ENCODE measurements at places on chromosomes 5 and 9. TPM values are rescaled to one million over a fixed set of nuclear protein-coding genes. Genes with fewer than 3 reads are reported as not detected.

The C9orf43 gene
- total RNA-seq, result 0.81 TPM

The OMD gene
- not detected for total RNA-seq

DNA sequence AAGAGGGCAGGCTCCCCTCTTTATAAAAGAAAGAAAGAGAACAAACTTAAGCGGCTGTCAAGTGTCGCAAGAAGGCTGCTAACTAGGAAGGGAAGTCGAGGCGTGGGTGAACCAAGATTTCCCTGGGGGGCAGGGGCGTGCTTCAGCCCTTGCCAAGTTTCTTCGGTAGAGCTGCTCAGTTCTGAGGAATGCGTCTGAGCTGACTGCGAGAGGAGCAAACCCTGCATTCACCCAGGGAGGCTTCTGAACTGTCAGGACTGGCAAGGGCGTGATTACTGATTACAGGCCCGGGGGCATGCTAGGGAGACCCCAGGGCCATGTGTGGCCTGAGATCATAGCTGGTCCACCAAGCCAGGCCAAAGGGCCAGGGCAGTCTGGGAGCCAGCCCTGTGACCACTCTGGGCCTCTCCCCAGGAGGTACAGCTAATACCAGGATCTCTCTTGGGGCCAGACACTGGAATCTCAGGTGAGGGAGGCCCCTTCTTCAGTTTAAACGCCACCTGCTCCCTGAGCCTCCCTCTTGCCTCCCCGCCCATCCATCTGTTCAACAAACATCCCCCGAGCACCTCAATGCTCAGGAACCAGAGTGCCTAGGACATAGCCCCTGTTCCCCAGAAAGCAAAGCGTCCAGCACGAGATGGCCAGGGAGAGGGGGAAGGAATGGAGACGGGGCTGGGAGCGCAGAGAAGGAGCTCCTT, 30.9 kb downstream of the SARDH start:
- no peak for DNase-seq

The TBC1D13 gene
- 14.9 TPM for total RNA-seq

The ADGRD2 gene
- not detected for total RNA-seq

The TAF1L gene
- not detected for total RNA-seq

GRCh38 chr5:58940446-58940845, 357.6 kb downstream of the RAB3C start:
- no peak for DNase-seq

The SLC6A19 gene
- total RNA-seq, result not detected

- no peak for DNase-seq
Observed at GRCh38 chr5:38871058-38871605, 25.3 kb downstream of the OSMR start.

DNA sequence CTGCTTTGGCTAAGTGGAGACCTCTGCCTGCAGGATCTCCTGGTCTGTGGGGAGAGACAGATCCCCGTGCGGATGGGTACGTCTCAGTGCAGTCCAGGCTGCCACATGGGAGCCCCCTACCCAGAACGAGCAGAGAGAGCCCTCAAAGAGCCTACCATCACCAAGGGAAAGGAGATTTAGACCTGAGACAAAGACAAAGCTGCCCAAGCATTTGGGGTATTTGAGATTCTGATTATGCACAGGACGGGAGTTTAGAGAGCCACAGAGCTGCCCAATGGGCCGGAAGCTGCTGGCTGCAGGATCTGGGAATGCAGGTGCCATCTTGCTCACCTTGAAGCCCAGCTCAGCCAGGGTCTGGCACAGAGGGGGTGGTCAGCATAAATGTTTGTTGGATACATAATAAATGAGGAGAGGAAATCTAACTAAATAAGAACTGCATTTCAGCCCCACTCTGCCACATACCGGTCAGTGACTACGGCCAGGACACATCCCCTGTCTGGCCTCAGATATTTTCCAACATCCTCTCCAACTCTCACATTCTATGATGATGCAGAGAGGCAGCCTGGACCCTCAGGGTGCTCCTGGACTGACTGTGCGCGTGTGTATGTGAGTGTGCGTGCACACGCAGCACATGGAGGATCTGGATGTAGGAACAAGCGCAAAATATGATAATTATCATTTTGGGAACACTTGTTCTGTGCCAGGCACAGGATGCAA, 157.8 kb downstream of the FGF18 start:
- no peak for DNase-seq

The SPINK6 gene
- total RNA-seq, result not detected

The TCERG1 gene
- 99.4 TPM for total RNA-seq

DNA sequence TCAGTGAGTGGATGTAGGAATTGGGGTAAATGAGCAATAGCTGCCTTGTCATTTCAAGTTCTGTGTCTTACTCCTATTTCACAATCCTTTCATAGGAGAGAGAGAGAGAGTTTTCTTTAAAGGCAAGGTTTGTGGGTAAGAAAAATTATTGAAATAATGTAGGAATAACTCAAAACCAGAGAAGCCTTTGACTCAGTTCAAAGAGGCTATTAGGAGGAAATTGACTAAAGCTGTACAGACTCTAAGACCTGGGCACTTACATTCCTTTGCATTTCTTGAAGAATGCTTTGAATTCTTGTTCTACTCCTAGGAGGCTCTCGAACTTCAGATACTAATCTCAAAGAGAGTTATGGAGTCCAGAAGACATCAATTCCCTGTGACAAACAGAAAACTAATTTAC, 257.1 kb downstream of the FBXL7 start:
- DNase-seq, result no peak

The ZBED3 gene
- 1.2 TPM for total RNA-seq

The IRX2 gene
- not detected for total RNA-seq

GRCh38 chr5:52950686-52951085, 38.5 kb upstream of the ITGA2 start:
- DNase-seq, result no peak
